ENCODE measurements at places on chromosomes 5 and 9.

- DNase-seq: no peak
These were observed 22.3 kb upstream of the SYNPO start for GRCh38 chr5:150618163-150618562.

- DNase-seq: no peak
These were observed 131.4 kb downstream of the CCDC192 start for GRCh38 chr5:127834554-127834953.

DNA sequence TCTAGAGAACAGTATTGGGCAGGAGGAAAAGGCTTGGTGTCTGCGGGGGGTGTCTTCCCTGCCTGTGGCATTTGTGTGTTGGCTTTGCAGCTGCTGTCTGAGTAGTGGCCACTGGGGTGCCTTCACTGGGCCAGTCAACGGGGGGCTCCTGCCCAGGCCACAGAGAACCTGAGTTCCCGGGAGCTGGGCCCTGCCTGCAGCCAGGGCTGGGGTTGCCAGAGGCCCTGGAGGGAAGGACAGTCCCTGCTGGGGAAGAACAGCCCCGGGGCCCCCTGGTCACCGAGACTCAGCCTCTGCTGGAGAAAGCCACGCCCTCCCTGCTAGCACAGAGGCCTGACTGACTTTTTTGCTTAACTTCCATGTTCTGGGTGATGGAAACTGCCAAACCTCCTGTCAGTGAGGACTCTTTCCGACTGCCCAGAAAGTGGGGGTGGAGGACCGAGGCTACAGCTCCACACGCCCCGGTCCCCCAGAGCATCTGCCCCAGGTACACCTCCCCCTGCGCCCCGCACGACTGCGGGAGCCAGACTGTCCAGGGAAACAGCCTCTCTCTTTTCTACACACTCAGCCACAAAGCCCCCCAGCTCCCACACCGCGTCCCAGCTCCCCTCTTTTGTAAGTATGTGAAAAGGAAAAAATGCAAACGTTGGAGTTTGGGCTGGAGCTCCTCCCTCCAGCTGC is 133.4 kb downstream of the DAB2IP start:
- DNase-seq: no peak

DNA sequence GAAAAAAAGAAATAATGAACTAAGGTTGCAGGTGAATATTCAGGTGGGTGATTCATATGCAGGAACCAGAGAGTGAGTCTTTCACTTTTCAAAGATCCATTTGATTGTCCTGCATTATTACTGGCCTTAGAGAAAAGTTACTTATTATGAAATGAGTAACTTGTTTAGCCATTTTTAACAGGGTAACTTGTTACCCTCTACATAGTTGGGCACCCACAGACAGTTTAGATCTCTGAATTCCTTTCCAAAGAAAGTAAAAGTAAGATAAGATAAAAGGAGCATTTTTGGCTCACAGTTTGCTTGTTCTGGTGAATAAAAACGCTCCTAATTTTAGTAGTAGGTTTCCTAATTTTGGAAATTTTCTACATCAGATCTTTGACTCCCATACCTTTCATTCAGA is 54.1 kb upstream of the DAB2 start:
- DNase-seq: no peak

GRCh38 chr5:92945605-92946097 is 635.4 kb downstream of the NR2F1-AS1 start:
- no peak for DNase-seq

GRCh38 chr9:6852243-6852963 is 94.6 kb downstream of the KDM4C start:
- no peak for DNase-seq

GRCh38 chr5:40834391-40834848 is 602 bp downstream of the RPL37 start:
- no peak for DNase-seq

DNA sequence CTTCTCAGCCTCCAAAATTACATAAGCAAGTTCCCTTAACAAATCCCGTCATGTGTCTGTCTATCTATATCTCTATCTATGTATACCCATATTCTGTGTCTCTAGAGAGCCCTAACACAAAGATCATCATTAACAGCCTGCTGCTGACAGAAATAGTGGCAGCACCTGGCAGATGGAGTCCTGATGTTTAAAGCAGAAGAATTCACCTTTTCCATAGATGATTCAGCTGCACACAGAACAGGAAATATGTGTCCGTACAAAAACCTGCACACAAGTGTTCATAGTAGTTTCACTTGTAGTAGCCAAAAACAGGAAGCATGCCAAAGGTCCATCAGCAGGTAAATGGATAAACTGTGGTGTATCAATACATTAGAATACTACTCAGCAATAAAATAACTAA is 45.0 kb upstream of the ACO1 start:
- DNase-seq: no peak

DNA sequence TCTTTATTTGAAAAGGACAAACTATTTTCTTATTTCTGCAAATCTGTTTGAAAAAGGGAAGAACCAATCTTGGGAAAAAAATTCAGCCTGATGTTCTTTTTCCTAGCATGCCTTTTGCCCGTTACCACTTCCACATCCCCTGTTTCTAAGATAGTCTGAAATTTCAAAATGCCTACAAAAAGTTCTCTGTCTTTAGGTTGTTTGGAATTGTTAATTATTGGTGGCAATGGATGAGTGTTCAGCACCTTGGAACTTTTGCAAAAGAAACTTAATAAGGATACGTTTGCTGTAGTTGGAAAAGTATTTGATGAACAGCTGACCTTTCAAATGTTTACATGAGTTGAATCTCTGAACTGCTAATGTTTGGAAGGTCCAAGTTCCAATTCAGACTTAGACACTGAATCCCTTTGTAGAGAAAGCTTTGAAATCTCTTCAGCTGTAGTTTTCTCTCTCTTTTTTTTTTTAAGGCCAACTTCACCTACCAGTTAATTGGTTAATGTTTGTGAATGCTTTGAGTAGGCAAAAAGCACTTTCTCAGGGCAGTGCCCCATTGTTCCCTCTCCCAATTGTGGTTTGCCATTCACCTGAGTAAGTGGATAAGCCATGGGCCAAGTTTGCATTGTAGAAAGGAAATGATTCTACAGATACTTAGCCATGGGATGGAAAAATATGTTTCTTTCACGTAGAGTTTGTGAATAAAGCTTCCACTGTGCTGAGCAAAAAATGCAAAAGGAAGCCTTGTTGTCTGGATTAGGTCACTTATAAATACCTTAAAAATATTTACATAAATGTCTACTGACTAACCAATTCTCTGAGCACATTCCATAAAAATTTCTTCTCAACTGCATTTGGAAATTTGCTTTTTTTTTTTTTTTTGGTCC is 156.4 kb upstream of the ELL2 start:
- DNase-seq: no peak

GRCh38 chr5:88734191-88734640 is 148.8 kb downstream of the MEF2C start:
- DNase-seq: no peak

DNA sequence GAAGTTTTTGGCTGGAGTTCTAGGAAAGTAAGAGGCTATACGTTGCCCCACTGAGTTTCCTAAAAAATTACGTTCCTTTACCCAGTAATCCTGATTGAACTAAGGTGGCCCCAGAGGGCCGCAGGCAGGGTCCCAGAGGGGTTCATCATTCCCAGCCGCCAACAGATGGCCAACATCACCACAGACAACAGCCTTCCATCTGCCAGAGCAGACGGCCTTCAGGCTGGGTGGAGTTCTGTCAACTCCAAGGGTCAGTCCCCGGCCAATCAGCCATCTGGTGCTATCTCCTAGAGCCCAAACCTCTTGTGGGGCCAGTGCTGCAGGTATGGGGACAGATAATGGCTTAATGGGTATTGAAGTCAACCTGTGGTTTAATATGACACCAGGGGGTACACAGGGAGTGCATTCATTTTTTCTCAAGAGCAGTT is 30.4 kb downstream of the TBC1D2 start:
- no peak for DNase-seq

- DNase-seq: no peak
These were observed 70.0 kb downstream of the MTREX start for GRCh38 chr5:55377810-55378209.

GRCh38 chr9:108191065-108191464 is 664.7 kb downstream of the ACTL7B start:
- no peak for DNase-seq

GRCh38 chr5:151632524-151632923 is 41.4 kb upstream of the FAT2 start:
- no peak for DNase-seq

- no peak for DNase-seq
These were observed 19.1 kb downstream of the CAMSAP1 start for GRCh38 chr9:135888126-135888765.

DNA sequence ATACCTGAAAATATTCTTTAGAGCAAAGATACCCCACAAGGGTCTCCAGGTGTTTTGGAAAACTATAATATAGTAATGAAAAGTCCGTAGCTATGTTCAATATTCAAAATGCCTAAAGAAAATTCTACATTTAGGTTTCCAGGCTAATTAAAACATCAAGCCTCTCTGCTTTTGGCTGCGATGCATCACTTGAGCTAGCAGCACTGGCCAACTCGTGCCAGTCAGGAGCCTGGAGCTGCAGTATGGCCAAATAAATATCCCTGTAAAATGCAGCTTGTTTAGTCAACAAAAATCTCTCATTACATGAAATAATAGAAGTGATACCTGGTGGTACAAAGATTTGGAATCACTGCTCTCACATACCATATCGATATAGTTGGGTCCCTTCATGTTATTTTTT is 181.1 kb downstream of the ELAVL2 start:
- no peak for DNase-seq

DNA sequence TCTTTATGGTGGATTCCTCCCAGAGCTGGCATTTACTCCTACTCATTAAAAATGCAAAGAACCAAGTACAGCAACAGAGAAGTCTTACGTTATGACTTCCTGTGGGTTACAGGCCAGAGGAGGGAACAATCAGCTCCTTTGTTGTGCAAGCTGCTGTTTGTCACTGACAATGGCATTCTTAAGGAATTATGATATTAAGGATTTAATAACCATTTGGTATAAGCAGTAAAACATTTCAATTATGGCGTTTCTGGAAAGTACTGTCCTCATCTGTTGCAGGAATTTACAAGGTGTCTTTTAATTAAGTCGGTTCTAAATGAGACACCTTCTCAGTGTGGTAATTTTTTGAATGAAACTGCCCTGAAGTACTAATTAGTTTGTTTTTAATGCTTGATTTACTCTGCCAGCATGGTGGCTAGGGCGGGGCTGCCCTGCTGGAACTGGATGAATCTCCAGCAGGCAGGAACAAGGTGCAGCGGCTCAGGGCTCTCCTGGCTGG is 49.1 kb upstream of the VDAC1 start:
- no peak for DNase-seq

DNA sequence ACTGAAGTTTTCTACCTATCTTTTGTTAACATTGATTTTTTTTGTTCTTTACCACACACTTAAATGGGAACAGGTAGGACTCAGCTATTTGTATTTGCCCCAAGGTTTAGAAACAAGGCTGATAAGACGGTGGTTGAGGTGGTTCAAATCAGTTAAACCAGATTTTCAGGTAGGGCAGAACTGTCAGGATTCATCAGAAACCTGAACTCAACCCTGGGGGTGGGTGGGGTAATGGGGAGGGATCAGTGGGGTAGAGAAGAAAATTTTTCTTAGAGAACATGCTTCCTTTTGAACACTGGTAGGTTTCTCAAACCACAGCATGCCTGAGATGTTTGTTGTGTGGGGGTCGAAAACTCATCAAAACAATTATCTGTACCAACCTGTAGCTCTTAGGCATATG is 113.0 kb downstream of the BASP1 start:
- no peak for DNase-seq

DNA sequence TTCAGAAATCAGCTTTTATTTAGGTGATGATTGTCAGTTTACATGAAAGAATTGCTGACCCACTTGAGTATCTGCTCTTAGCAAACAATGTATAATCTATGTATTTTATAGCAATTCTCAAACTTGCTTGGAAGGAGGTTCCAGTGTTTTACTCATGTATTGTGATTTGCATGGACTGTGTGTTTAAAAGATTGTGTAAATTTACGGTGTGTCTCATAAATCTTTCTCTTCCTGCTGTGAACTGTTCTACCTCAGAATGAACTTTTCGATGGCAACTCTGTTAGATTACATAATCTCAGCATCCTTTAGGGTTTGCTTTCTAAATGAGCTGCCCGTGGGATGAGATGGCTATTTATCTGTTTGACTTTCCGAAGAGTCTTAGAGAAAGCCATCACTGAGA is 122.5 kb downstream of the MEF2C start:
- no peak for DNase-seq

- DNase-seq: no peak
These were observed 8.5 kb downstream of the CEP72 start for GRCh38 chr5:620586-621180.

GRCh38 chr5:179475208-179475751 is 75.1 kb upstream of the RUFY1 start:
- no peak for DNase-seq

GRCh38 chr9:109518621-109519335 is 20.7 kb upstream of the PTPN3 start:
- DNase-seq: no peak

DNA sequence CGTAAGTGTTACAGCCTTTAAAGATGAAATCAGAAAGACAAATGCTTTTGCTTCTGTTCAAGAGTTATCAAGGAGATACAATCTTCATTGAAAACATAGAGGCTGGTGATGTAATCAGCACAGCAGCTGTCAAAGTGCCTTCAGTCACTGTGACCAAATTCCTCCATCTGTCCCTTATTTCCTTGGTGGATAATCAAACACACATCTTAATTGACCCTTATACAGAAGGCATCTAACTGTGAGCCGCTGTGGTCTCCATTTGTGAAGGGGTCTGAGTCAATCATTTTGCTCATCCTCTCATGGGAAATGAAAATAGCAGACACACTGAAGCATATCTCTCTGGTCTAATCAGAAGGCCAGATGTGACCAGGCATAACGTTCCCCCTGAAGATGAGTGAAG is 130.1 kb upstream of the TLR4 start:
- DNase-seq: no peak

DNA sequence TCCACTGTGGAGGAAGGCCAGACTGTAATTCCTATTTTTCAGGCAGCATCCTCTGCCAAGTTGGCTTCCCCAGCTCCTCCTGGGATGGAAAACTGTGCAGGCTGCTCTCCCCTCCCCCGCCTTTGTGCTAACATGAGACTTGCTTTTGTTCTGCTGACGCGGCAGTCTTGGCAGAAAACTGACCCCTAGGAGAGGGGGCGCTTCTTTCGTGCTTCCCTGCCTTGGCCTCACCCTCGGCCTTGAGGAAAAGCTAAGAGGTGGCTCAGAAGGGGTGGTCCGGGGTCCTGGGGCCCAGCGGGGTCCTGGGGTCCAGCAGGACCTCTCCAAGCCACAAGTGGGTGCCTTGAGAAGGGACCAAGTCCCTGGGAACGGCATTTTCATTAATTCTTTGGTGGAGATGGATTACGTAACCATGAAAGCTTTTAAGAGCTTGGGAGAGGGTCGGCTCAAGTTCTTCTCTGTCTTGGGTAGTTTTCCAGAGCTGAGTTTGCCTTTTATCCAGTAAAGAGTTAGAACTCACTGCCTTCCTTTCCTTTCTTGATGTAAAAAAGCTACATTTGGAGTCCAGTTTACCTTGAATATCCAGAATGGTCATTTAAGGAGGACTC is 51.0 kb downstream of the SH3PXD2B start:
- no peak for DNase-seq

GRCh38 chr5:132865668-132866341 is 464 bp downstream of the GDF9 start:
- DNase-seq: no peak

Measured in cortex of kidney (tissue), 1 donor.